ENCODE measurements at places on chromosomes 16 and 17. TPM values are rescaled to one million over a fixed set of nuclear protein-coding genes. Genes with fewer than 3 reads are reported as not detected.

Gene SALL1
- total RNA-seq, result 0.78 TPM

Gene PRKCA
- 80.1 TPM for total RNA-seq

Gene TBC1D3C
- total RNA-seq, result not detected

DNA sequence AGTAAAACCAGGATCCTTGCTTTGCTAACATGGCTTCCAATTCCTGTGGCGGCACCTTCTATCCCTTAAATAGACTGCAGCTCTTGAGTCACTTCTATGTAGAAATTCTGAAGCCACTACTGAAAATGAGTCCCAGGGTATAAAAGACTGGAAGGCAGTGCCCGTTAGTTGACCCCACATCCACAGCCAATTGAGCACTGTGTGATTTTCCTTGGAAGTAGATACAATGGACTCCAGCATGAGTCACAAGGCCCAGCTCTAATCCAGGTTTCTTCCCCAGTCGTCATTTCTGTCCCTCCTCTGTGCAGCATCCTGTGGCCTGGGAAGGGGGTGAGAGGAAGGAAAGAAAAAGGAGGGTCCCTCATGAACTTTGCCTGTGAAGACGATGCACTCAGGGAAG lies 69.5 kb downstream of the HLF start:
- H3K27me3 ChIP-seq, result peaks cover 15% of the 10 kb centered on the region
- no peak overlapping the region for H3K4me3 ChIP-seq
- H3K36me3 ChIP-seq, result no peaks in the 10 kb centered on the region
- peak; percentile 34 for DNase-seq
- H3K4me1 ChIP-seq, result no peaks in the 10 kb centered on the region

- no peak overlapping the region for H3K27ac ChIP-seq
- H3K36me3 ChIP-seq, result no peaks in the 10 kb centered on the region
- H3K4me1 ChIP-seq, result peaks cover 15% of the 10 kb centered on the region
- no peak overlapping the region for H3K4me3 ChIP-seq
- no peaks in the 10 kb centered on the region for H3K27me3 ChIP-seq
These were observed 7.4 kb upstream of the DPEP1 start for GRCh38 chr16:89606006-89606405.
